ENCODE measurements at places on chromosomes 16 and 17. TPM values are rescaled to one million over a fixed set of nuclear protein-coding genes. Genes with fewer than 3 reads are reported as not detected.

GRCh38 chr17:60846175-60846574 lies 168.5 kb downstream of the BCAS3 start:
- no peak for DNase-seq

- no peak for DNase-seq
Observed at GRCh38 chr16:59971264-59971663, 1237.1 kb upstream of the GOT2 start.

DNA sequence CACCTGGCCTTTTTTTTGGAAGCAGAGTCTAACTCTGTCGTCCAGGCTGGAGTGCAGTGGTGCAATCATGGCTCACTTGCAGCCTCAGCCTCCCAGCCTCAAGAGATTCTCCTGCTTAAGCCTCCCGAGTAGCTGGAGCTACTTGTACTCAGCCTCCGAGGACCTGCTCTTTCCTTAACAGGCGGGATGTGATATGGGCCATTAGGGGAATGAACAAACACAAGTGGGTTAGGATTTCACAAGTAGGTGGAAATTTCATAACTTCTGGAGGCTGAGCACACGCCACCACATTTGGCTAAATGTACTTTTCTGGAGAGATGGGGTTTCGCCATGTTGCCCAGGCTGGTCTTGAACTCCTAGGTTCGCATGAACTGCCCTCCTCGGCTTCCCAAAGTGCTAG lies 4.1 kb downstream of the PAM16 start:
- DNase-seq: peak; percentile 83

- peak; percentile 54 for DNase-seq
Observed at GRCh38 chr16:4646773-4647643, 22.4 kb downstream of the MGRN1 start.

ERAL1 gene
- total RNA-seq: 40.0 TPM

MRPL12 gene
- total RNA-seq: 69.8 TPM
